ENCODE measurements at places on chromosomes 11 and 22.

GRCh38 chr11:118042141-118042540, 34.7 kb upstream of the TMPRSS4 start:
- no peak for DNase-seq

DNA sequence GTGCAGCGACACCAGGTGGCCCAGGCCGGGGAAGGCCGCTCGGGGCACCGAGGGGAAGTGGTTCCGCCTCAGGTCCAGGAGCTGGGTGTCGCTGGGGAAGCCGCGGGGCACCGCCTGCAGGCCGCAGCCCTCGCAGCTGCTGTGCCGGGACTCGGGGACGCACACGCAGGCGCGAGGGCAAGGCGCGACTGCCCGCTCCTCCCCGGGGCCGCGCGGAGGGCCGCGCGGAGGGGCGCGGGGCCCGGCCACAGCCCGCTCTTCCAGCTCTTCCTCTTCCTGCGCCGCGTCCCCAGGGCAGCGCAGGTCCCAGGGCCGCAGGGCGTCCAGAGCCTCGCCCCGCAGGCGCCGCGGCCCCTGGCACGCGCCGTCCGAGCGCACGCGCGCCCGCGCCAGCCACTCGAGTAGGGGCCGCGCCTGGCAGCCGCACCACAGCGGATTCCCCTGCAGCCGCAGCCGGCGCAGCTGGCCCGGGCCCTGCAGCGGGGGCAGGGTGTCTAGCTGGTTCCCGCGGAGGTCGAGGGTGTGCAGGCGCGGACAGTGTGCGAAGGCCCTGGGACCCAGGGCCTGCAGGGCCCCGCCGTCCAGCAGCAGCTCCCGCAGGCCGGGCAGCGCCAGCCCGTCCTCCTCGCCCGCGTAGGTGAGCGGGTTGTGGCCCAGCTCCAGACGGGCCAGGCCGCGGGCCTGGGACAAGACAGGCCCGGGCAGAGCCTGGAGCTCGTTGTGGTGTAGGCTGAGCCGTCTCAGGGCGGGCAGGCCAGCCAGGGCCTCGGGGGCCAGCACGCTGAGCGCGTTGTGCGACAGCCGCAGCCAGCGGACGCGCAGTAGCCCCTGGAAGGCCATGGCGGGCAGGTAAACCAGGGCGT, 2.8 kb downstream of the CHADL start:
- DNase-seq: peak; percentile 81

DNA sequence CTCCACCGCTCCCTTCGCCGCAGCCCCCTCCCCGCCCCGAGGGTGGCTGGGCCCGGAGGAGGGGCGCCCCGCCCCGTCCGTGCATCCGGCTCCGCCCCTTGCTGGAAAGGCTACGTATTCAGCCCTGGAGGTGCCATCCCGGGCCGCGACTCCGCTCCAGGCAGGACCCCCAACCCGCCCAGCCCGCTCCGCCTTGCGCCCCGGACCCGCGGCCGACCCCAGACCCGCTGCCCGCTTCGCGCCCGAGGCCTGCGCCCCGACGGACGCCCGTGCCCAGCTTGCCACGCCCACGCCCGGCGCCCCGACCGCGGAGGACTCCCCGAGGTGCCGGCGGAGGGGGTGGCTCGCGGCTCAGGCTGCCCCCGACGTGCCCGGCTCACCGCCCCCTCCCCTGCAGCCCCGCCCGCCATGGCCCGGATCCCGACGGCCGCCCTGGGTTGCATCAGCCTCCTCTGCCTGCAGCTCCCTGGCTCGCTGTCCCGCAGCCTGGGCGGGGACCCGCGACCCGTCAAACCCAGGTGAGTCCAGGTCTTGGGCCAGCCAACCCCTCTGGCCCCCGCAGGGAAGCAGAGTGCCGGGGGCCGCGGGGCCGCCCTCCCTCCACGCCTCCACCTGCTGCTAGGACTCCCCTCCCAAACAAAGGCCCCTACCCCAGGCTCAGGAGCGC, at the start of gene ADM2:
ADM2 (plus strand) TSS at position 104 of the 667 bp plus-strand sequence; CDS start at position 409, 305 bp downstream.
- DNase-seq: peak; percentile 70

DNA sequence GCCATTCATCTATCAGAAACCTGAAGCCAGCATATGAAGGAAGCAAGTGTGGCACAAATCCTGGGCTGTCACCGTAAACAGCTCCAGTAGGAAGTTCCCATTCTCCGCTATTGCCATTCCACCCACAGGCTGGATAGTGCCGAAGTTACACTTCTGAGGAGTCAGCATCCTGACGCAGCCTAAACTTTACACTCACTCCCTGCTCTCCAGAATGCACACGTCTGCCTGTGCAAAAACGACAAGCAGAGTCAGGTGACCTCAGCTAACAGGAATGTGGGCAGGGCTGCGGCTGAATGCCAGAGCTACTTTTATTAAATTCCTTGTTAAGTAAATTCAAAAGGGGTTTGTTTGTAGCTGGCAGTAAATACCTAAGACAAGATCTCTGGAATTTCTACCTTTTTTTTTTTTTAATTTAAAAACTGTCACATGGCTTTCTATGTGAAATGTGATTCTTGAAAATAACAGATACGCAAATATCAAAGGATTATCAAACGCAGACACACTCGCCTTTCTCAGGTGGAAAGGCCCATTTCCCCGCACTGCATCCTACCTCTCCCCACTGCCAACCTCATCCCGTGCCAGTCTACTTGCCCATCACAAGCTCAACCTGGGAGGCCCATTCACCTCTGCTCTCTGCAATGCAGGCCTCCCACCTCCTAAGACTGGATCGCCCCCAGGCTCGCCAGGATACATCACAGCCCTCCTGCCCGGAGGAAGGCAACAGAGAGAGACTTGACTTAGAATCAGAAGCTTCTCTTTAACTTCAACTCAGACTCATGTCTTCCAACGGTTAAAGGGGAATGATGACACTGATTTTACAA, 33.5 kb downstream of the NFRKB start:
- DNase-seq: no peak

DNA sequence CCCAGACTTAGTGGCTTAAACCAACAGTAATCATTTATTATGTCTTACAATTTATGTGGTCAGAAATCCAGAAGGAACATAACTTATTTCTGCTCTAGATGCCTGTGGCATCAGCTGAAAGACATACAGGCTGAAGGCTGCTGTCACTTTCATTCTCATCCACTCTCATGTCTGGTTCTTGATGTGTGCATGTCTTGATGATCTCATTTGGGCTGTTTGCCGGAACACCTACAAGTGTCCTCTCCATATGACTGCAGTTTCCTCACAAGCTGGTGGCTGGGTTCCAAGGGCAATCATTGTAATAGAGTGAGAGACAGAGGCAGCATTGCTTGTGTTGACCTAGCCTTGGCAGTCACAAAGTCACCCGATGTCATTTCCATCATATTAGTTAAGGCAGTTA, 1375.9 kb upstream of the RAG2 start:
- no peak for DNase-seq

DNA sequence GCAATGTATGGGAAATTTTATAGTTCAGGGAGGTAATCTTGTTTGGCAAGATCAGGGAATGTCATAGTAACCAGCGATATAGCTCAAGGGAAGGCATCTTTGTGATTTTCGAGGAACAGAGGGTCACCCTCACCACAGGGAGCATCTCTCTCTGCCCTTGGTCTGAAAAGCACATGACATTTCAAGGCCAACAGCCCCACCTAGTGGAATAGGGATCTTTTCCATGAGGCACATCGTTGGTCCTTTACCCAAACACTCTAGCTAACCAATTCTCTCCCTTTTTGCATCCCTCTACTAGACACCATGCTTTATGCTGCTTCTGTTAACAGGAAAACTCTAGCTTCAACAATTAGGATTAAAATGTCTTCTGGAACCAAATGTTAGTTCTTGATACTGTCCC, 179.0 kb downstream of the GRM5 start:
- DNase-seq: peak; percentile 27

DNA sequence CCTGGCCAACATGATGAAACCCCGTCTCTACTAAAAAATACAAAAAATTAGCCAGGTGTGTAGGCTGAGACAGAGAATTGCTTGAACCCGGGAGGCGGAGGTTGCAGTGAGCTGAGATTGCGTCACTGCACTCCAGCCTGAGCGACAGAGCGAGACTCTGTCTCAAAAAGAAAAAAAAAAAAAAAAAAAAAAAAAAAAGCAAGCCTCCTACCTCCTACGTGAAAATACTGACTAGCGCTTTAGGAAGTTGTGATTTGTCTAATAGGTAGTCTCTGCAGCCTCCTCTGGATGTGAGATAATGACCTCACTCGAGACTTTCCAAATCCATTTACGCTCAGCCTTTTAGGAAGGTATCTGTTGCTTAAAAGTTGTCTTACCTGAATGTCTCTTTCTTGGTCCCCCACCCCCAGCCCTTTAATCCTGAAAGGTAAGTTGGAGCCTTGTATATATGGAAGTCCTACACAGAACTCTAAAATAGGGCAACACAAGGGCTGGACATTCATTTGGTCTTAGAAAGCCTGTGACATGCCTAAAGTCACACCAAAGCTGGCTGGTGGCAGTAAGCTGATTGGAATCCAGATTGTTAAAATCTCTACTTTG, 5.5 kb downstream of the SEPTIN3 start:
- DNase-seq: no peak

DNA sequence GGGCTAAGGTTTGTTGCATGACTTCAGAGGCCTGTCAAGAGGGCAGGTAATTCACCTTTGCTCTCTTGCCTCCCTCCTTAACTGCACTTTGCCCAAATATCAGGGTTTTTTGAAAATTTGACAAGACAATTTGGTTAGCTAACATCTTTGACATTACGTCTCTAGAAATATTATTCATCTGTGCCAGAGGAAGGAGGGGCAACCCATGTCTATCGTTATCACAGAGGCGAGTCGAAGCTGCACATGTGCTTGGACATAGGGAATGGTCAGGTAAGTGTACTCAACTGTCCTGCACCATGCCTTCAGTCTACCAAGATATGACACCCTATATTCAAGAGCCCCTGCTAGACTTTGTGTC, 3.7 kb downstream of the AKIP1 start:
- no peak for DNase-seq

- peak; percentile 63 for DNase-seq
Observed at GRCh38 chr22:37486224-37486845, at the start of gene MFNG. MFNG (minus strand) TSS chr22:37486384; CDS start chr22:37486177, 207 bp downstream.

- DNase-seq: no peak
Observed at GRCh38 chr11:79170321-79170720, 270.5 kb downstream of the TENM4 start.

GRCh38 chr11:103354656-103355055, 245.4 kb downstream of the DYNC2H1 start:
- DNase-seq: no peak

- DNase-seq: no peak
Observed at GRCh38 chr11:61147791-61148620, 13.2 kb downstream of the VPS37C start.

- no peak for DNase-seq
Observed at GRCh38 chr22:44543781-44544477, 45.9 kb upstream of the RTL6 start.

DNA sequence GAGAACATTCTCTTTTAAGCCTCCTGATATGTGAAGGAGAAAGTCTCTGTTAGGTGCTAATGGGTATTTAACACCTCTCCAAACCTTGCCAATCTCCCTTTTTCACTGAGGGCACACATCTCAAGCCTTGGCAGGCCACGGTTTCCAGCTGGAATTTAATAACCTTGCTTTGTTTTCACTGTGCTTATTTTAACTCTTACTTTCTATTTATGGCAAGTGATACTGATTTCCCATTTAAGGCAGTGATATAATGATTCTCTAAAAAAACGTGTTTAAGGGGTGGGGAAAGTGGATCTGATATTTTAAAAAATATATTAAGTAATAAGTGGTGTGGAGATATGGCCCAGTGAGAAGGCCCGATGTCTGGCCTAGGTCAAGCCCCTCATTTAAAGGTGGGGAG, 1.1 kb upstream of the RASD2 start:
- DNase-seq: no peak

- no peak for DNase-seq
Observed at GRCh38 chr22:27205492-27206373, 548.3 kb downstream of the MIAT start.

DNA sequence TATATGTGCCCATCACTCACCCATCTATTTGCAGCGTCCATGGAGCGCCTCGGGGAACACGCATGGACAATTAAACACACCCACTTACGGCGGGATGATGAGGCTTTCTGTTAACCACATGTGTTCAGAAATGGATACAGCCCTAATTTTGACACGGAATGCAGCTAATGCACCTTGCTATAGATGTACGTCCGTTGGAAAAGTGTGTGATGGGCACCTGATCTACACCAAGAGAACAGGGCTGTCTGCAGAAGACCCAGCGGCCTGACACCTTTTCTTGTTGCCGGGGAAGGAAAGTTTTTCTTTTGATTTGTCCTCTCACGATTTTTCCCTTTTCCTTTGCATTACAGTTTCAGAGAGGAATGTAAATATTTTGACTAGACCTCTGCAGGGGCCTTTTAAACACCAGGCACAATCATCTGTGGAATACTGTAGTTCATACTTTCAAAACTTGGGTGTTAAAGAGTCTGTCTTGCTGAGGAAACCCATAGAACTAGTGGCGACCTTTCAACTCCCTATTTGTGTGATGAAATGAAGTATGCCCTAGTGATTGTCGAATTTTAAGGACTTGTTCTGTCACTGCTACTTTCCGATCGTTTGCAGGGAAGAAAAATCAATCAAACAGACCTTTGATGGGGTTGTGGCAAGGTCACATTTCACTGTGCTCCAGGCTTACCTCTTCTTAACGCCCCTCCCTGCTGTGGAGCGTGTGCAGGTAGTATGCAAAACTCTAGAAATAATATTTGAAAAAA, 16.5 kb upstream of the PAX6 start:
- DNase-seq: no peak

DNA sequence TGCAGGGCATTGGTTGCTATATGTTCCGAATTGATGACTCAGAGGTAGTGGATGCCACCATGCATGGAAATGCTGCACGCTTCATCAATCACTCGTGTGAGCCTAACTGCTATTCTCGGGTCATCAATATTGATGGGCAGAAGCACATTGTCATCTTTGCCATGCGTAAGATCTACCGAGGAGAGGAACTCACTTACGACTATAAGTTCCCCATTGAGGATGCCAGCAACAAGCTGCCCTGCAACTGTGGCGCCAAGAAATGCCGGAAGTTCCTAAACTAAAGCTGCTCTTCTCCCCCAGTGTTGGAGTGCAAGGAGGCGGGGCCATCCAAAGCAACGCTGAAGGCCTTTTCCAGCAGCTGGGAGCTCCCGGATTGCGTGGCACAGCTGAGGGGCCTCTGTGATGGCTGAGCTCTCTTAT, 5.4 kb upstream of the TTC36 start:
- no peak for DNase-seq

DNA sequence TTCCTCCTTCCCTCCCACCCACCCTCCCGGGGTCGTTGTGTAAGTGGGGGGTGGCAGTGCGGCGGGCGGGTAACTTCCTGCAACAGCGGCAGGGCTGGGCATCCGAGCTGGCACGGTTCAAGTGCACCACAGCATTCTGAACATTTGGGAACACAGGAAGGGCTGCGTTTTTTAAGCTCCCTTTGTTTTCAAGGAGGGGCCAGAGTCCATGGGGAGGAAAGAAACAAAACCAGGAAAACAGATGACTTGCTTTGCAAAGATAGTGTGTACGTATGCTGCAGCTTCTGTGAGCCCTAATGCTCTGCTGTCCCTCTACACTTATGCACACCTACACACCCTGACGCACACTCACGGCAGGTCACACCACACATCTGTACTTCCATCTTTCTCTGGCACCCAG, 152.5 kb downstream of the FBXO7 start:
- no peak for DNase-seq

- DNase-seq: no peak
Observed at GRCh38 chr11:91261513-91261912, 963.1 kb upstream of the FAT3 start.

GRCh38 chr11:862081-862661, 19.5 kb downstream of the TSPAN4 start:
- DNase-seq: no peak

Measured in CD8-positive, alpha-beta T cell (primary cell).